ENCODE measurements at places on chromosomes 2 and 18.

DNA sequence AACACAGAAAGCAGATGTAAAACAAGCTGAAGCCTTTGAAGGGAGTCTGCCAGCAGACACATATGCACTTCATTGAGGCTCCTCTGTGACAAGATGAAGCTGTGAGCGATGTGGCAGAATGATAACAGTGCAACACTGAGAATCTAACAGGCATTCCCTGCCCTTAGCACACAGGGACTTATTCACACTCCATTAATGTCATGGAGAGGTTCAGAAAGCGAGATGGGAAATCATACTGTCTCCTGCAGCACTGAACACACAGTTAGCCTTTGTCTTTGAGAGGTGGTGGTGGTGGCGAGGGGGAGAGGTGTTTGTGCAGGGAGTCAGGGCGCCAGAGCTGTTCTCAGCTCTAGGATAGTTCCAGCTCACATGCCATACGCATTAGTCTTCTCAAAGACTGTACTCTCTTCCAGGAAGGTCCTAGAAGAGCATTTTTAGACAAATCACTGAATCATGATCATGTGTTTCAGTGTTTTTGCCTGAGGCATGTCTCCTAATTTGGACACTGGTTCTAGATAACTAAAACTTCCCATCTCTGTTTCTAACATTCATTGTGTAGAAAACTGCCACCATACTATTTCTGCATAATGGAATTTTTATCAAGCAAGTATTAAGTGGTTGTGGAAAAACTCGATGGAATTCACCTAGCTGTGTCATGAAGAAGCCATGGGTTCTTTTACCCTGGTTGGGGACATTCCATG lies 93.5 kb upstream of the ITGB6 start:
- DNase-seq, result no peak

DNA sequence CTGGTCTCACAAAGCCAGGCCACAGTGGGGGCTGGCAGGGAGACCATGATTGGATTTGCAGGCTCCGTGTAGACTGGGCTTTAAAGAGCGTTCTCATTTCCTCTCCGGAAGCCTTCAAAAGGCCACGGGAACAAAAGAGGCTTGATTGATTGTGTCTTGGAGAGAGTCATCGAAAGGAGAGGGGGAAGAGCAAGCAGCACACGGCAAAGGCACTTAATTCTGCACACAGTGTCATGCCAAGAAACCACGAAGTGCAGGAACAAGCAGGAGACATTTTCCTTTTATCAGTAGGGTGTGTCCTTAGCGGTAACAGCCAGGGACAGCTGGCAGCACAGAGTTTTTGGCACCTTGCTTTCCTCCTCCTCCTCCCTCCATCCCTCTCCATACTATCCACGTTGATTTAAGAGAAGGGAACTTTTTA lies 47.7 kb downstream of the GLI2 start:
- no peak for DNase-seq

DNA sequence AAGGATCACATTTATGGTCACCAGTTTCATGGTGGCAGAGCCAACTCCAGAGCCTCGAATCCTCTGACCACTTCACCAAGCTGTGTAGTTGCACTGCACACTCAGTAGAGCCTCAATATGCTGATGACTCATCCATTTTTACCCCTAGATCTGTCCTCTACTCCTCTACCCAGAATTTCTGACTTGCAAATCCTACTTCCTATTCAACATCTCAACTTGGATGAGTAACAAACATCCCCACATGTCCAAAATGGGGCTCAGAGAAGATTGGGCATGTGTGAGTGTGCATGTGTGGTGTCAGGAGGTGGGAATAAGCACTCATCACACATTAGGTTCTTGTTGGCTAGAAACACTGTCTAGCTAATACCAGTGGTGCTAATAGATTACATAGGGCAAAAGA lies 57.8 kb upstream of the IGFBP2 start:
- no peak for DNase-seq

- DNase-seq, result no peak
Observed at GRCh38 chr2:36165132-36165531, 190.4 kb upstream of the CRIM1 start.

- DNase-seq, result no peak
Observed at GRCh38 chr2:174022431-174022830, 57.3 kb upstream of the SP3 start.

GRCh38 chr2:76210551-76210950 lies 499.8 kb upstream of the GCFC2 start:
- DNase-seq, result no peak

GRCh38 chr2:50606860-50607259 lies 425.1 kb downstream of the NRXN1 start:
- DNase-seq, result no peak

- DNase-seq, result no peak
Observed at GRCh38 chr2:197107291-197108269, 181.1 kb upstream of the PGAP1 start.

DNA sequence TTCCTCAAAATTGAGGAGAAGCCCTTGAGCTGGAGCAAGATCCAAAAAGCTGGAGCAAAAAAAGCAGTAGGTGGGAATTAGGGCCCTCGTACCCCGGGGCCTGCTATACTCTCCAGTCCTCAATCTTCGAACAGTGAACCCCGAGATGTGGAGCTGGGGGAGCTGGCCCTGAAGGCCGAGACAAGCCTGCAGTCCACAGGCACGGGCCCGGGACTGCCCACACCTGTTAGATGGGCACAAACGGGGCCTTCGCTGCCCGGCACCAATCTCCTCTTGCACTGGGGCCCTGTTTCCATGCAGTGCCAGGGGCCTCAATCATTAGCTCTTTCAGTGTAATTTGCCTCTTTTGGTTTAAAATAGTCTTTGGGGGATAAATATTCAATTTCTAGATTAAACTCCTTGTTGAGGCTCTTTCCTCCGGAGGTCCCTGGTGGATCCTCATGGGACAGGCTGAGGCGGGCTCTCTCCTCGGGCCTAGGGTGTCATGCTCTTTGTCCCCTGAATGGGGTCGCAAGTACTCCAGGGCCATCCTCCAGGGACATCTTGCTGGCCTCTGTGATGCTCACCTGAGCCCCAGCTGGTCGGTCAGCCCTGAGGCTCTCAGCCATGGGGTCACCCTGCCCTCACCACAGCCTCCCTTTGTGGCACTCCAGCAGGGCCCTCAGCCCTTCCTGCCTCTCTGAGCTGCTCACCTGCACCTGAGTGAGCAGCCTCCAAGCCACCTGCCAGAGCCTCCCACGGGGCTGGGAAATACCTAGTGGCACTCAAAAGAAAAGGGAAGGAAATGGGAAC lies 223.6 kb downstream of the ALPK2 start:
- DNase-seq, result no peak

GRCh38 chr2:62660582-62661262 lies 44.8 kb upstream of the EHBP1 start:
- no peak for DNase-seq

- DNase-seq, result no peak
Observed at GRCh38 chr2:19879120-19879519, 22.7 kb downstream of the TTC32 start.

- no peak for DNase-seq
Observed at GRCh38 chr2:88049622-88050021, 6.0 kb downstream of the KRCC1 start.

DNA sequence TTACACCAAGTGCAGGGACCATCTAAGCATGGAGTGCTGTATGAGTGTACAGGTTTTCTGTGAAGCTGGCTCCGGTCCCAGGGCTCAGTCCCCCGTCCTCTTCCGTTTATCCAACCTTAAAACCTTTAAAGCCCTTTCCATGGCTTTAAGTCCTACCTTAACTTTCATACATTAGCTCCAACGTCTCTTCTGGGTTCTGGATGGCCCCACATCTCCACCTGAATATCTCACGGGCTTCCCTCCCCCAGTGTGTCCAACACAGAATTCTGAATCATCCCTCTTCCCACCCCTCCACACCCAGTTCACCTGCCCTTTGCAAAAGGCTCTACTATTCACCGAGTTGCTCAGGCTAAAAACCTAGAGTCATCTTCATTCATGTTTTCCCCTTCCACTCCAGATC lies 12.8 kb downstream of the ARHGAP25 start:
- no peak for DNase-seq

DNA sequence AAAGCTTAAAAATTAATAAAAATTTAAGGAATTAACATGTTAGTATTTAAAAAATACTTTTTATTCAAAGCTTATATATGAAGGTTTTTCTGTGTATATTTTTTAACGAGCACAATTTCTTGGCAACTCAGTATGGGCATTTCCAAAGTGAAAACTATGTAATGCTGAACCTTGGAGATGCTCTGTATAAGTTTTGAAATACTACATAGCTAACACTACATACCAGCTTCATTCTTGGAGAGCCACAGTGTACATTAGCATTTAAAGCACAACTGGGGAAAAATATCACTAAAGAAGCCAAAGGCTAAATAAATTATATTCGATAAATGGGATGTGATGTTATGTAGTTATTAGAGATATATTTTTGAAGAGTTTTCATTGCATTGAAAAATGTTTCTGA lies 446.5 kb downstream of the CCDC85A start:
- DNase-seq, result no peak

GRCh38 chr2:67865917-67866316 lies 196.9 kb downstream of the C1D start:
- no peak for DNase-seq

DNA sequence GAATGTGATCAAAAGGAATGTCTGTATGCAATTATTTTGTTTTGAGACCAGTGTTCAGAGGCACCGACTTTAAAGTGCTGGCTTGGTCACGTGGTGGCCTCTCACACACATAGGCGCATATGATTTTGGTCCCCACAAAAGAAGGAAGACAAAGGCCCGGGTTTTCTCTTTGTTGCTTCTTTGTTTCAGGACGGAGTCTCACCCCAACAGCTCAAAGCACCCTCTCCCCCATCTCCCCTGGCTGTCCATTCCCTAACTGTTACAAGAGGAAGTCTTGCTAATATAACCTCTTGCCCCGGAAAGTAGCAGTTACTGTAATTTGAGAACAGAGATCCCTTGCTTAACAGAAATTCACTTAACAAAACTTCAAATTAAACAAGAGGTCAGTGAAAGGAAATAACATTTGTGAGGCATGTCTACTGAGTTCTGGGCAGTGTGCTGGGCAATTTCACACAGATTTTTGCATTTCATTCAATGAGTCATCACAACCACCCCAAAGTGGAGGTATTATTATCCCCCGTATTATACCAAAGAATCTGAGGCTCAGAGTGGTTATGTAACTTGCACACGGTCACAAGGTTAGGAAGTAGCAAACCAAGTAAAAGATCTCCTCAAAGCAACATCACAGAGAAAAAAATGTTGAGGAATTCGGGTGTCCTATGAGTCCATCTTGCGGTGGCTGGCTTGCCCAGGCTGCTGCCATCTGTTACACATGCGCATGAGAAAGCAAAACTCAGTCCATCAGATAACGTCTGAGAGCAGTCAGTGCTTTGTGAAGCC lies 75.8 kb downstream of the SDC1 start:
- no peak for DNase-seq

GRCh38 chr2:20976527-20976926 lies 67.3 kb downstream of the APOB start:
- no peak for DNase-seq

DNA sequence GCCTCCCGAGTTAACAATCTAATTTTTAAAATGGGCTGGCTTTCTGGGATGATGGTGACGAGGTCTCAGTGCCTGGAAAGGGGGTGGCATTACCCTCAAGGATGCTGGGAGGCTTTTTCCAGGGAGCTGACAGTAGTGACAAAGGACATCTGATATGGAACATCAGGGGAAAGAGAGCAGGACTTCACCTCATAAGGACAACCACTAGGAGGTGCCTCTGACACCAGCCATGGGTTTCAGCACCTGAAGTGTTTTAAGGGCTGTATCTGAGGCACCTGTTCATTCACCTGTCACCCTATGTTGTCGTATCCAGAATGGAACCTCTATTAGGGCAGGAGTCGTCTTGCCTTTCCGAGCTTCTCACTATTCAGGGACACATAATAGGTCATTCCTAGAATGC lies 10.8 kb downstream of the IL36B start:
- DNase-seq, result no peak

GRCh38 chr2:62569907-62570841 lies 64.2 kb upstream of the TMEM17 start:
- no peak for DNase-seq

GRCh38 chr2:59744436-59744835 lies 809.0 kb downstream of the BCL11A start:
- DNase-seq, result no peak

GRCh38 chr2:237299906-237300305 lies 114.1 kb downstream of the COL6A3 start:
- no peak for DNase-seq

DNA sequence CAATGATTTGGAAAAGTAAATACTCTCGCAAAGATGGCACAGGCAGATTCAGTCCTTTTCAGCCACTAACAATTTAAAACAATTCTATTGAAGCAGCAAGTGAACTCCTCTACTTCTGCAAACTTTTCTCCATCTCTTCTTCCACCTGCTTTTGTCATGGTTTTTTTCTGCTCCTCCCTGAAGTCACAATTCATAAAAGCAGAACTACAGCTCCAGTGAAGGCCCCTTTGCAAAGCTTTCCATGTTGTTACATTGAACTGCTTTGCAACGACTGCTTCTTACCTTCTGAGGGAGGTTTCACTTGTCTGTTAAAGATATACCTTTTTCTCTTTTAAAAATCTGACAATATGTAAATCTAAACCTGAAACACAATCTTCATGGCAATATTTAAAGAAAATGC lies 3.7 kb upstream of the SERTAD2 start:
- no peak for DNase-seq

DNA sequence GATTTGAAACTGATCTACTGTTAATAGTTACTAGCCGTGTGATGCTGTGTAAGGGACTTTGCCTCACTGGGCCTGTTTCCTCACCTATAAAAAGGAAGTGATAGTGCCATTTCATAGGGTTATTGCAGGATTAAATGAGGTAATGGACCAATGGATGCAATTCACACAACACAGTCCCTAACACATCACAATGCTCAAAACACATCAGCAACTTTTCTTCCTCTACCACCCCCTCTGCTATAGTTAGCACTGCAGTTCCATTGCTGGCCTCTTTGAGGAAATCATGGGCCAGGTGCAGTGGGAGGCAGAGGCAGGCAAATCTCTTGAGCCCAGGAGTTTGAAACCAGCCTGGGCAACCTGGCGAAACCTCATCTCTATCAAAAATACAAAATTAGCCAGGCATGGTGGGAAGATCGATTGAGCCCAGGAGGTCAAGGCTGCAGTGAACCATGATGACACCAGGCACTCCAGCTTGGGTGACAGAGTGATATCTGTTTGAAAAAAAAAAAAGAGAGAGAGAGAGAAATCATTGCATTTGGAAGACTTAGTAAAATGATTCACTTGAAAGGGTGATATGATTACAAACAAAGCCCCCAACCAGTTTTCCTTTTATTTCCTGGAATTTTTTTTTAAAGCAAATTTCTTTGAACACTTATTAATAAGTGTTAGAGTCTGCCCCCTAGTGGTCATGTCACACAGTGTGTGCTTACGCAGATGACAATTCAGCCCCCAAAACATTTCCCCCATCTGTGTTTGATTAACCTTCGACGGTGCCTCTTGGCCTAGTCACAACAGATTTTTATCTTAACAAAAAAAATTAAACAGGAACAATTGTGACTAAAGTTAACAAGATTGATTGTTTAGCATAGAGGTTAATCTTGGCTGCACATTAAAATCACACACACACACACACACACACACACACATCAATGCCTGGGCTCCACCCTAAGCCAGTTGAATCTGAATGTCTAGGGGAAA lies 88.6 kb upstream of the BCL11A start:
- DNase-seq, result peak; percentile 67

- DNase-seq, result no peak
Observed at GRCh38 chr2:218149848-218150440, 16.8 kb downstream of the CXCR1 start.

- DNase-seq, result no peak
Observed at GRCh38 chr2:174670446-174670845, 72.8 kb upstream of the WIPF1 start.
